Stimulated activated CD4-positive, alpha-beta T cell treated with anti-CD3 and anti-CD28 coated beads, Interleukin-12 subunit alpha, Interleukin-12 subunit beta, amount 100 ng/mL, for 48 hours (primary cell): ENCODE measurements at places on chromosomes 5 and 9.

DNA sequence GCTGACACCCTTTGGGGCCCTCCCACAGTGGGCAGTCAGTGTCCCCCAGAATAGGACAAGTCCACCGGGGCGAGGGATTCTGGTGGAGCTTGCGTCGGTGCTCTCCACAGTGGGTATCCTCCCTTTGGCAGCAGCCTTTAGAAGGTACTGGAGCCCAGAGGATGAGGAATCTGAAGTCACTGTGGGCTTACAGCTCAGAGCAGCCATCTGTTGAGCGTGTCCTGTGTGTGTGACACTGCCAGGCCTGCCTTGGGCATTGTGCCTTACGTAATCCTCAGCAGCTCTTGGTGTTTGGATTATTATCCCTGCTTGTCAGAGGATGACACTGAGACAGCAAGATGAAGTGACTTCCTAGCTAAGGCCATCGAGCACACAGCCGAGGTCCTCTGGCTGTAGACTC is 12.6 kb downstream of the URM1 start:
- DNase-seq = no peak

GRCh38 chr9:105954517-105954916 is 260.2 kb downstream of the TMEM38B start:
- no peak for DNase-seq

DNA sequence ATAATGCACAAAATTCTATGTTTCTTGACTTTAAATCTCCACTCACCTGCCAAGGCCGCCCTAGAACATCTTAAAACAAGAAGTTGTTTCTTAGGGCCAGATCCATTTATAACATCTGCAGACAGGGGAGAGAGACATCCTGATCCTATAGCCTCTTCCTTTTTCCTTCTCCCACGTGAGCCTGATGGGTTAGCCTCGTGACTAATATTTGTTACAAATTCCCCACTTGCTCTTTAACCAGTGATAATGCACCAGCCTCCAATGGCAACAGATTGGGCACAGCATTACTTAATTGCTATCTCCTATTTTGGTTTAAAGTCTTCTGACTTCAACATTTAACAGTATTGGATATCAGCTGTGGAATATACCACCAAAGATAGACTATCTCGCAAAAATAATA is 196.5 kb downstream of the GADD45G start:
- DNase-seq = no peak

DNA sequence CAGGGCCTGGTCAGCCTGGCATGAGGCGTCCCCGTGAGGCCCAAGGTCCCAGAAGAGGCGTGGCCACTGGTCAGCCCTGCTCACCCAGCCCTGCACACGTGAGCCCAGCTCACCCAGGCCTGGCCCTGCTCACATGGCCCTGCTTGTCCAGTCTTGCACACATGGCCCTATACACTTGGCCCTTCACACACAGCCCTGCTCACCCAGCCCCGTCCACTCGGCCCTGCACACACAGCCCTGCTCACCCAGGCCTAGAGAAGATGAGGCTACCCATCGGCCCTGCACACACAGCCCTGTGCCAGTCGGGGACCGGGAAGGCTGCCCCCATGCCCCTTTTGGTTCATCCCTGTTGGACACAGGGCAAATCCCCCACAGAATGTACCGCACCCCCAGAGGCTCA is 28.4 kb downstream of the ZDHHC11B start:
- DNase-seq = no peak

DNA sequence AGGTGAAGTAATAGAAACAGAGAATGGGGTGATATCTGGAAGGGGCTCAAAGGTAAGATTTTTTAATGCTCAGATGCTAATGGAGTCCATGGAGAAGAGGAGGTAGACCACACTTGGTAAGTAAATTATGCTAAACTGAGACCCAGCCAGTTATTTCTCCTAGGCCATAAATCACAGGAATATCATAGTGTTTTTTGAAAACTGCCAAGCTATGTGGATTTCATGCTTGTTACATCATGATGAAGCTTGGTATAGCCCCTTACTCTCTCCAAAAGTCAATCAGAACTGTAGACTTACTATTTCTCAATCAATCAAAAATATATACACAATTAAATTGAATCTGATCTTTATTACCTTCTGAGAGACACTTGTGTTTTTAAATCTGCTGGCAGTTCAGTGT is 252.9 kb downstream of the PJA2 start:
- no peak for DNase-seq

- DNase-seq = no peak
Measured at GRCh38 chr5:174560861-174561260, 163.5 kb upstream of the MSX2 start.

- DNase-seq = no peak
Measured at GRCh38 chr5:107294211-107294550, 376.6 kb downstream of the EFNA5 start.

GRCh38 chr5:63286724-63287123 is 675.5 kb downstream of the HTR1A start:
- DNase-seq = no peak

- DNase-seq = no peak
Measured at GRCh38 chr9:84667571-84668195, 1.8 kb upstream of the NTRK2 start.

- DNase-seq = no peak
Measured at GRCh38 chr5:36881807-36882206, 5.2 kb downstream of the NIPBL start.

DNA sequence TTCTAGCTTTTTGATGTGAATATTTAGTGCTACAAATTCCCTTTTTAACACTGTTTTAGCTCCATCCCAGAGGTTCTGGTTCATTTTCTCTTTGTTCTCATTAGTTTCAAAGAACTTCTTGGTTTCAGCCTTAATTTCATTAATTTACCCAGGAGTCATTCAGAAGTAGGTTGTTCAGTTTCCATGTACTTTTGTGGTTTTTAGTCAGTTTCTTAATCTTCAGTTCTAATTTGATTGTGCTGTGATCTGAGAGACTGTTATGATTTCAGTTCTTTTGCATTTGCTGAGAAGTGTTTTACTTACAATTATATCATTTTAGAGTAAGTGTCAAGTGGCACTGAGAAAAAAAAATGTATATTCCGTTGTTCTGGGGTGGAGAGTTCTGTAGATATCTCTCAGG is 240.1 kb upstream of the RASA1 start:
- DNase-seq = no peak

GRCh38 chr9:15422372-15423230 is at the start of gene SNAPC3:
Gene SNAPC3 (plus strand): TSS chr9:15422876. CDS start chr9:15422880, 4 bp downstream.
- peak; percentile 87 for DNase-seq

- DNase-seq = no peak
Measured at GRCh38 chr9:23438299-23438907, 387.6 kb downstream of the ELAVL2 start.

- DNase-seq = no peak
Measured at GRCh38 chr5:68898951-68899471, 194.8 kb upstream of the SLC30A5 start.

- no peak for DNase-seq
Measured at GRCh38 chr5:135217669-135218485, 181.2 kb downstream of the MACROH2A1 start.

DNA sequence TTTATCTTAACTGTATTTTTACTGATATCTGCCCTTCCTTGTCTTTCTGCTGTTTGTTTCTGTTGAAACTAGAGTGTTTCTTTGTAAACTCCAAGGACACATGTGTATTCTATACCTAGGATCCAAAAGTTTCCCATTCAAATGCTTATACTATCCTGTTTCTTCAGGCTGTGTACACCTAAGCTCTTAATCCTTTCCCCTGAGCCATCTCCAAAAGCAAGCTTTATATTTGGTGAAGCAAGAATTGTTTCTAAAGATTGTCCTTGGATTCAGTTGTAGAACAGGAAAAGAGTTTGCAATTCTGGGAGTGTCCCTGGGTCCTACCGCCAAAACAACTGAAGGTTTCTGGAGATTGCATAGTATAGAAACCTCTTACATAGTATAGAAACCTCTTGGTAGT is 65.9 kb downstream of the CWC27 start:
- no peak for DNase-seq

- DNase-seq = no peak
Measured at GRCh38 chr5:55665065-55665464, 47.1 kb downstream of the SLC38A9 start.

GRCh38 chr5:78362220-78362619 is 1.8 kb downstream of the SCAMP1 start:
- DNase-seq = no peak

- DNase-seq = no peak
Measured at GRCh38 chr9:82605657-82606031, 457.3 kb downstream of the RASEF start.

DNA sequence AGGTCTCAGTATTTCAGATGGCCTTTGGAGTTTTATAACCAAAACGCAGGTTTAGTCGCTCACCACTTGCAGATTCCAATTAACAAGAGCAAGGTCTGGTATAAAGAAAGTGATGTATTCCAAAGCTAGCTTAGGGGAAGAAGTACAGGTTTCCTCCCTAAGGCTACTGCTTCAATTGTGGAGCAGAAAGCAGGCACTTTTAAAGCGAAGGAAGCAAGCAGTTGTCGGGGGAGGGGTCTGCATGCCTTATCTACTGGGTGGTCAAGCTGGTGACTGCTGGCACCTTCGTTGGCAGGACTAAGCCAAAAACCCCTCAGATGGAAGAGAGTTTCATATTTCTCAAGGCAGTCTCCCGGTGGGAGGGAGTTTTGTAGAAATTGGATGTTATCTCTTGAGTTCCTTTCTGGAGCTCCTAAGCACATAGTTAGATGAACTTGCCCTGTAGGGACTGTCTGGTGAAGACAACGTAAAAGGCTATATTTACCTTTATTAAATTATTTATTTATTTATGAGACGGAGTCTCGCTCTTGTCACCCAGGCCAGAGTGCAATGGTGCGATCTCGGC is 1.6 kb upstream of the TMEM245 start:
- DNase-seq = no peak

GRCh38 chr9:20290257-20290656 is 332.0 kb downstream of the MLLT3 start:
- no peak for DNase-seq

DNA sequence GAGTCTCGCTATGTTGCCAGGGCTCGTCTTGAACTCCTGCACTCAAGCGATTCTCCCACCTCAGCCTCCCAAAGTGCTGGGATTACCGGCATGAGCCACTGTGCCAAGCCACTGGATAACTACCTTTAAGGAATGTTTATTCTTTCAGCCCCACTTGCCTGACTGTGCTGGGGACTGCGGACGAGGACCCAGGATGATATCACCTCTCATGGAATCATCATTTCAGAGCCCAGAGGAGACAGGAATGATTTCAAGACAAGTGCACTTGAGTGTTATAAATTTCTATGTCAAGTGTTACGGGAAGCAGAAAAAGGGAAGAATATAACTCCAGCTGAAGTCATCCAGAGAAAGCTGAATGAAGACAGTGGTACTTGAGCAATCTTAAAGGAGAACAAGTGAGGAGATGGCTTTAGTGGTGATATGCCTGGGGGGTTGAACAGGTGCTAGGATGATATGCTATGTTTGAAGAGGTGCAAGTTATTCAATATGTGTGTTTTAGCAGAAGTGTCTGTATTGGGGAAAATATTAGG is 109.3 kb downstream of the DCP2 start:
- no peak for DNase-seq

DNA sequence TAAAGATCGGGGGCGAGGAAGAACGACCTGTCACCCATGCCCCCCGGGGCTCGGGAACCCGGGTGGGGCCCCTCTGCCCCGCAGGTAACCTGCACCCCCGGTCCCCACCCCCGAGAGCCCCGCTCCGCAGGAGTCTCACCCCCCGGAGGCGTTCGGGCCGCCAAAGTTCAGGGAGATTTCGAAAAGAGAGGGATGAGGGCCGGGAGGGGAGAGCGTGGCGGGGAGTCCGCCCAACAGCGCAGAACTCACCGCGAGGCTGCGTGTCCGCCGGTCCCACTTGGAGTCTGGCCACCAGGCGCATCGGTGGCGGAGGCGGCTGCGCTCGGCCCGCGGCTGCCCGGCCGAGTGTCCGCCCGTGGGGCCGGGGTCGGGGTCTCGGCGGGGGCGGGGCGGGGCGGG is at the start of gene PHF19:
TSS of gene PHF19 (minus strand) at position 347 of the 399 bp plus-strand sequence. CDS start 2,447 bp downstream, outside the sequence.
- no peak for DNase-seq

DNA sequence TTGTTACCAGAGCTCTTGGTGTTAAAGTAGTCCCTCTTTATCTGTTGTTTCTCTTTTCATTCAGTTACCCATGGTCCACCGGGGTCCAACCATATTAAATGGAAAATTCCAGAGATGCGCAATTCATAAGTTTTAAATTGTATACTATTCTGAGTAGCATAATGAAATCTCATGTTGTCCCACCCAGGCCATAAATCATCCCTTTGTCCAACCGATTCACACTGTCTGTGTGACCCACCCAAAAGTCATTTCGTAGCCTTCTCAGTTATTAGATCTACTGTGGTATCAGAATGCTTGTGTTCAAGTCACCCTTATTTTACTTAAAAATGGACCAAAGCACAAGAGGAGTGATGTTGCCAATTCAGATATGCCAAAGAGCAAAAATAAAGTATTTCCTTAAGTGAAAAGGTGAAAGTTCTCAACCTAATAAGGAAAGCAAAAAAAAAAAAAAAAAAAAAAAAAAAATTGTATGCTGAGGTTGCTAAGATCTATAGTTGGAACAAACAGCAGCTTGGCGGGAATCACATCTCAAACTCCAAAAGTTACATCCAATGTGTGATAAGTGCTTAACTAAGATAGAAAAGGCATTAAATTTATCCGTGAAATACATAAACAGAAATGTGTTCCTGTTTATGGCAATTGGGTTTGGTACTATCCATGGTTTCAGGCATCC is 106.8 kb upstream of the GPBP1 start:
- no peak for DNase-seq

DNA sequence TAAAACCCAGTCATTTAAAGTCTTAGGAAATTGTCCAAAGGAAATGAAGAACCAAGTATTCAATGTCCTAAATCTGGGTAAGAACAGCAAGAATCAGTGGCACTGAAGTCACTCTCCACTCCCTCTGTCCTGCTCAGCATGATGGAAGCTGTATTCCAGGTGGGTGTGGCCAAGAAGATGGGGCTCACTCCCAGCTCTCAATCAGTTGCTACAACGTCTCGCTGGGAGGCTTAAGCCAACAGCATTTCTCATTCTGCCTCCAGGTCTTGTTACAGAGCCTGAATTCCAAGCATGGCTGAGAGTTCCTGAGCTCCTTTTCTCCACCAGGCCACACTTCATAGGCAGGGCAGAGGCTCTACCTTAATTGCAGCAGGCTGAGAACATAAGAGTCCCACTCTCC is 41.2 kb upstream of the TRIO start:
- DNase-seq = no peak

- no peak for DNase-seq
Measured at GRCh38 chr9:70947086-70947485, 174.3 kb downstream of the TRPM3 start.

DNA sequence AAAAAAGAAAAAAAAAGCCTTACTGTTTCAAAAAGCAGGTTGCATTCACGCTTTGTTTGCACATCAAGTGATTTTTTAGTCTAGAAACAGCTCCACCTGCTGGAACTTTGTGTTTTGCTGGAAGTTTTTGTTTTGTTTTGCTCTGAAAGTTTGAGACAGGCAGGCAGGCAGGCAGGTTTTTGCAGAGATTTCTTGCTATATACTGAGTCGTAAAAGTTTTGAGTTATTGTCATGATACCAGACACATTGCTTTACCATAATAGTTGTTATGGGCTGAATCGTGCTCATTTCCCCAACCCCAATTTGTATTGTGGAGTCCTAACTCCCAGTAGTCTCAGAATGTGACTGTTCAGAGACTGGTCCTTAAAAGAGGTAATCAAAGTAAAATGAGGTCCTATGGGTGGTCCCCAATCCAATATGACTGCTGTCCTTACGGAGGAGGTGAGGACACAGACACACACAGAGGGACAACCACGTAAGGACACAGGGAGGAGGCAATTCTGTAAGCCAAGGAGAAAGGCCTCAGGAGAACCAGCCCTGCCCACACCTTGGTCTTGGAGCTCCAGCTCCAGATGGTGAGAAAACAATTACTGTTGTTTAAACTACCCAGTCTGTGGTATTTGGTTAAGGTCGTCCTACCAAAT is 20.9 kb downstream of the OR2Y1 start:
- peak; percentile 8 for DNase-seq

- no peak for DNase-seq
Measured at GRCh38 chr5:95283022-95283615, 1.8 kb downstream of the MCTP1 start.
